ENCODE measurements at places on chromosomes 3 and 15.

- no peak for DNase-seq
Observed at GRCh38 chr3:69691860-69692259, 47.4 kb upstream of the MITF start.

DNA sequence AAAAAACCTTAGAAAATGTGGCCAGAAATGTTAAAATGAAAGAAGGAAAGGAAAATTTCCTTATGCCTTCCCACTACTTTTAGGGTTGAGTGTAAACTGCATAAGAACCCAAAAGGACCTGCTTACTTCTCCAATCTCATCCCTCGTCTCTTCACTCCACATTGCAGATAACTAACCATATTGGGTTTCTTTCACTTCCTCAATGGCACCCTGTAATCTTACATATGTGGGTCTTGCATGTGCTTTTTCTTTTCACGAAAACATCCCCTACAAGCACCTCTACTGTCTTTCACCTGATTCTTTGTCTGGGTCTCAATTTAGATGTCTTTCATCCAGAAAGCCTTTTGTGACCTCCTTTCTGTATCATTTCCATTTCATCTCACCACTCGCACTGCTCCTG lies 23.1 kb downstream of the EOMES start:
- no peak for DNase-seq

GRCh38 chr15:73965758-73966113 lies 26.4 kb downstream of the STOML1 start:
- DNase-seq: no peak

- no peak for DNase-seq
Observed at GRCh38 chr3:18086760-18087159, 338.4 kb downstream of the SATB1 start.

DNA sequence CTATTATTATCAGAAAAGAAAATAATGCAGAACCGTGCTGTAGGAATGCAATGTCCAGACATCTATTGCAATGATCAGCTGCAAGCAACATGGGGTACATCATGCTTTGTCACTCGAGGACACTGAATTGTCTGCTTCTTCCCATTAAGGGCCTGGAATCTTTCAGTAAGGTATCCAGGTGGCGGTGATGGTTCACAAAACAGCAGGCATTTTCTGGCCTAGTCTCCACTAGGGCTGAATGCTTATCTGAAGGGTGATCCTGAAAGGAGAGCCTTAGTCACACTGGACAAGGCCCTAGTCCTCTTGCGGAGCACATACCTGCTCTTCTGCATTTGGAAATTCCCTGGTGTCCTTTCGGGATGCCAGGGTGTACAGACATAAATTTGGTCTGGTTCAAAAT lies 21.2 kb downstream of the ITPR1 start:
- DNase-seq: no peak

GRCh38 chr3:135739779-135740178 lies 225.7 kb upstream of the PPP2R3A start:
- no peak for DNase-seq

- no peak for DNase-seq
Observed at GRCh38 chr3:9976721-9977709, 9.6 kb downstream of the EMC3 start.

GRCh38 chr3:70550723-70551319 lies 238.4 kb upstream of the MDFIC2 start:
- DNase-seq: peak; percentile 80

DNA sequence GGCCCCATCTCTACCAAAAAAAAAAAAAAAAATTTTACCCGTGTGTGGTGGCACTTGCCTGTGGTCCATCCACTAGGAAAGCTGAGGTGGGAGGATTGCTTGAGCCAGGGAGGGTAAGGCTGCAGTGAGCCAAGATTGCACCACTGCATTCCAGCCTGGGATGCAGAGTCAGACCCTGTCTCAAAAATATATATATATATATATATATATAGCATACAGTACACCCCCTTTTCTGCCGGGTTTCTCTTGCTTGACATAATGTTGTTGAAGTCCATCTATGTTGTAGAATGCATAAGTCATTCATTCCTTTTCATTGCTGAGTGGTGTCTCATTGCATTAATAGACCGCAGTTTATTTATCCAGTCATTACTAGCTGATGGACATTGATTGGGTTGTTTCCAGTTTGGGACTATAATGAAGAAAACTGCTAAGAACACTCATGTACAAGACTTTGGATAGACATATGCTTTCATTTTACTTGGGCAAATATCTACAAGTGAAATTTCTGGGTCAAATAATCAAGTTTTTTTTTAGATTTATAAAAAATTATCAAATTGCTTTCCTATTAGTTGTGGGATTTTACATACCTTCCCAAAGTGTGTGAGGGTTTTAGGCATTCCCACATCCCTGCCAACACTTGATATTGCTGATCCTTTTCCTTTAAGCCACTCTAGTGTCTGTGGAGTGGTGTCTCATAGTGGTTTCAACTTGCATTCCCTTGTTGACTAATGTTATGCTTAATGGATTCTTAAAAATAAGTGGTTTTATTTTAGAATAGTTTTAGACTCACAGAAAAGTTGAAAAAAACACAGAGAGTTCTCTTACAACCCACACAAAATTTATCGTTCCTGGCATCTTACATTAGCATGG lies 2.1 kb upstream of the PRR20G start:
- no peak for DNase-seq

DNA sequence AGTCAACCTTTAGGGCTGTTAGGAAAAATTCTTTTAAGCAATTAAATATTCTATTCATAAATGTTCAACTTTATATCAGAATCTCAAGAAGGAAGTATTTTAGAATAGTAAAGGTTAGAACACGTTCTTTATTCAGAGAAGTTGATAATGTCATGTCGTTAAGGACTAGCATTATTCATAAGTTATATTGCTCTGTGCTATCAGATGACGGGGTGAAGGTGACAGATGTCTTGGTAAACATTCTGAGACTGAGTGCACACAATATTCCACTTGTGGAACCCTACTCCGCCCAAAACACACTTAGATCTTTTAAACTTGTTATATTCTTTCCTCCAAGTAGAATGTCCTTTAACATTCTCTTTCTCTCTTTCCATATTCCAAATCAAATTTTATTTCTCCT lies 7.9 kb downstream of the AP4E1 start:
- DNase-seq: no peak

GRCh38 chr3:190346541-190346940 lies 24.3 kb upstream of the CLDN1 start:
- no peak for DNase-seq

DNA sequence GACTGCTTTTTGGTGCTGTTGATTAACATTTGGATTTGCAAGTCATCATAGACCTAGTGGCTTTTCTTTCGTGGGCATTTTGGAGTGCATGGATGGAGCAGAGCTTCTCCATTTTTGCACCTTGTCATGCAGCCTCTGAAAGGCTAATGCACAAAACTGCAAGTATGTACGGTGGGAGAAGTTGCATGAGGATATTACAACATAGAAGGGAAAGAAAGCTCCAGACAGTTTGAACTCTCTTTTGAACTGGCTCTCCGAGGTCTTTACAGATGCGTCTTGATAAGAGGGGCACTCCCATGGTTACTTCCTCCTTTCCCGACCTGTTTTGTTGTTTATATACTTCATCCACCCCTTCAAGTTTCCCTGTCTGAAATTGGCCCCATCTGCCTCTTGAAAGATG lies 147.1 kb upstream of the GBE1 start:
- DNase-seq: no peak

DNA sequence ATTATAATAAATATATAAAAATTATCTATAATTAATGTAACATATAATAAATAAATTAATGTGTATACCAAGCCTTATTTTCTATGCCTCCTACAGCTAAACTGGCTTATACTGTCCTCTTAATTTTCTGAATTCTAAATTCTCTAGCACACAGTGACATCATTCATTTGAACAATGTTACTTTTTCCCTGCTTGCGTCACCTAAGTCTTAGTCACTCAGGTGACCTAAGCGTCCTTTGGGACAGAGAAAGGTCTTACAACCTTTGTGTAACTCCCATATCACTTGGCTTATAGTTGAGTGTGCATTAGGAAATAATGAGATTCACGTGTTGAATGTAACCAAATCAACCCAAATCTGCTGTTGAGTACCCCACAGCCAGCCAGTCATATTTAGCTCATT lies 48.5 kb upstream of the KCNMB2 start:
- no peak for DNase-seq

GRCh38 chr15:64938192-64938591 lies 26.5 kb downstream of the ANKDD1A start:
- no peak for DNase-seq

DNA sequence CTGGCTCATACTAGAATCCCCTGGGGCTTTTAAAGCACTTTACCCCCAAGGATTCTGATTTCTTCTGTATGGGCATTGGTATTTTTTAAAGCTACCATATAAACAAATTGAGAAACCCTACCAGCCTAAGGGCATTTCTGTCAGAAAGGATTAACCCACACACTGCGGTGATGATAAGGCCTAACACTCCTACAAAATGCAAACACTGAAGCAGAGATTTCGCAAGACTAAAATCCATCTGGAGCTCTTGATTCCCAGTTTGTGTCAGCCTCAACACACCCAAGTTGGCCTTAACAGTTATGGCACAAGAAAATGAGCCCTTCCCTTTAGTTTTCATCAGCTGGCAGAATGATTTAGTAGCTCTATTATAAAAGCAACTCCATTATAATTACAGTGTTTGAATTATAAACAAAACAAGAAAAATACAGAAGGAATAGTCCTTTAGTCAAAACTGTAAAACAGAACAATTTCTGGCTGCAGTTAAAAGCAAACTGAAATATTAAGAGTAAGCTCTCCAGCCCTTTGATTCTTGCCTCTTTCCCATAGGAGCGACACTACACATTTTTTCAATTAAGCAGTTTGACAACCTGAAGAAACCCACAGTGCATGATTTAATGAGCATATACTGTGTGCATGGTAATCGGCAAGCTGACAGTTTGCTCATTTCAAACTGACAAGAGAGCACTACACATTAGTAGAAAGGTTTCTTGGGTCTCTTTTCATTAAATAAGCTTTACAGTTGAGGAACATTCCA lies 441.2 kb downstream of the FHIT start:
- no peak for DNase-seq
